Glutamatergic neuron (in vitro differentiated cells): ENCODE measurements at places on chromosomes 1 and 21. TPM values are rescaled to one million over a fixed set of nuclear protein-coding genes. Genes with fewer than 3 reads are reported as not detected.

Gene STRIP1
- total RNA-seq = 90.2 TPM

Gene OXCT2
- total RNA-seq = 0.37 TPM

Gene C1orf210
- total RNA-seq = not detected

Gene CHD1L
- 35.2 TPM for total RNA-seq

Gene OR2T5
- not detected for total RNA-seq

Gene USF1
- 158 TPM for total RNA-seq

Gene ZBTB8B
- 0.44 TPM for total RNA-seq

Gene SLC9C2
- total RNA-seq = 0.98 TPM

Gene HCN3
- 30.5 TPM for total RNA-seq

Gene ACTN2
- total RNA-seq = 2.7 TPM
